ENCODE measurements at places on chromosomes 7 and 10.

DNA sequence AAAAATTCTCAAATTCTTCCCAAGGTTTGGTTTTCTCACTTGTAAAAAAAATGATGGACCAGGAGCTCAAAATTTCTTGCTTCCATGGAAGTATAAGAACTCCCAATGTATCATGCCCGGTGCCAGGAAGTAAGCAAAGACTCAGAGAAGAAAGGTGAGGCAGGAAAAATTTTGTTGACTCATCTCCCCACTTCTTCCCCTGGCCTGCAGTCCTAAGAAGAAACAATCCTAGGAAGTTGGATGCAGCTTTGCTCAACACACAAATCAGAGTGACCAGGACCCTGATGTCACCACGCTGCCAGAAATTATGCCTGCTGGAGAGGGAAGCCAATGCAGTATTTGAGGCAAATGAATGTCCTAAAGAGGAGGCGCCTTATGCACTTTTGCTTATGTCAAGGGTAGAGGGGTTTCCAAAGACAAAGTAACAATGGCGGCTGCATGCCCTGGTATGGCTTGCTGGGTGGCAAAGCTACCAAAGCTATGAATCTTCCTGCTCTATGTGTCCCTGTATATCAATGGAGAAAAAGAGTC is 163.6 kb downstream of the NEURL1 start:
- DNase-seq, result no peak

DNA sequence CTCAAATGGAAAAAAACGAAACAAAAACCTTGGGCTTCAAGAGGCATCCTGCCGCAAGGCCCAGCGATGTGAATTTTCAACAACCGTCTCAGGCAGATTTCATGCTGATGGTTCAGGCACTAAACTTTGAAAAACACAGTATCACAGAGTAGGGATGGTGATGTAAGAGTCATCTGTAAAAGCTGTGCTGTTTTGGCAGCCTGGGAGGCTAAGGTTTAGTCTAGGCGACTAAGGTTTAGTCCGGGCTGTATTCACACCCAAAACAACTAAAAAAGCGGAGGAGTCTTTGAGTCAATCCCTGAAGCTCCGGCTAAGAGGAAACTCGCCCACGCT is 420 bp upstream of the MINPP1 start:
- no peak for DNase-seq

GRCh38 chr10:13945390-13946208 is 358.8 kb downstream of the PRPF18 start:
- no peak for DNase-seq

DNA sequence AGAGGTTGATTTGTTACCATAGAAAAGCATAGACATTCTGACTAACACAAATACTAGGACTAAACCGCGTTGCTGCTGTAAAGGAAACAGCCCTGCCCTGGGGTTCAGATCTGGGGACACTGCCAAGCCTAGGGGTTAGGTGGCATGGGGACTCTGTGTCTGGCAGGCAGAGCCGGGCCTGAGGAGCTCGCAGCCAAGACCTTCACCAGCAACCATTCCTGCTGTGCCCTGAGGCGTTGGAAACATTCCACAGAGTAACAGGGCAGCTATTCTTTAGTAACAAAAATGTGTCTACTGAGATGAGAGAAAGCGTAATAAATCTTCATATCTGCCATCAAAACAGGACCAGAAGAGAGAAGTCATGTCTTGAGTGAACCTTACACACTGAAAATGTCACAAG is 280.5 kb downstream of the POM121L12 start:
- DNase-seq, result no peak

DNA sequence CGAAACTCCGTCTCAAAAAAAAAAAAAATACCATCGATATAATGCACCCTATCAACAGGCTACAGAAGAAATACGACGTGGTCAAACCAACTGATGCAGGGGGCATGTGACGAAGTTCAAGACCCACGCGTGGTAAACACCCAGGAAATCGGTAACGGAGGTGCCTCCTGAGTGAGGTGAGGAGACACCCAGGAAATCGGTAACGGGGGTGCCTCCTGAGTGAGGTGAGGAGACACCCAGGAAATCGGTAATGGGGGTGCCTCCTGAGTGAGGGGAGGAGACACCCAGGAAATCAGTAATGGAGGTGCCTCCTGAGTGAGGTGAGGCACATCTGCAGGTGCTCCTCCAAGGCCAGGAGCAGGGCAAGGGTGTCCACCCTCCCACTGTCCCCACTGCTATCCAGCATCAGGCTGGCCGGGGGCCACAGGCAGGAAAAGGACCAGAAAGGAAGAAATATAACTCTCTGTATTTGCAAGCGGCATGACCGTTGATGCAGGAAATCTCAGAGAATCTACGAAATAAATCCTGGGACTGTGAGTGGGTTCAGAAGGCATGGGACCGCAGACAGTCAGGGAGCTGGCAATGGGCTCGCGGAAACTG is 10.7 kb upstream of the GPR146 start:
- DNase-seq, result no peak

GRCh38 chr10:75403144-75403938 is 1.8 kb upstream of the ZNF503 start:
- DNase-seq, result no peak

DNA sequence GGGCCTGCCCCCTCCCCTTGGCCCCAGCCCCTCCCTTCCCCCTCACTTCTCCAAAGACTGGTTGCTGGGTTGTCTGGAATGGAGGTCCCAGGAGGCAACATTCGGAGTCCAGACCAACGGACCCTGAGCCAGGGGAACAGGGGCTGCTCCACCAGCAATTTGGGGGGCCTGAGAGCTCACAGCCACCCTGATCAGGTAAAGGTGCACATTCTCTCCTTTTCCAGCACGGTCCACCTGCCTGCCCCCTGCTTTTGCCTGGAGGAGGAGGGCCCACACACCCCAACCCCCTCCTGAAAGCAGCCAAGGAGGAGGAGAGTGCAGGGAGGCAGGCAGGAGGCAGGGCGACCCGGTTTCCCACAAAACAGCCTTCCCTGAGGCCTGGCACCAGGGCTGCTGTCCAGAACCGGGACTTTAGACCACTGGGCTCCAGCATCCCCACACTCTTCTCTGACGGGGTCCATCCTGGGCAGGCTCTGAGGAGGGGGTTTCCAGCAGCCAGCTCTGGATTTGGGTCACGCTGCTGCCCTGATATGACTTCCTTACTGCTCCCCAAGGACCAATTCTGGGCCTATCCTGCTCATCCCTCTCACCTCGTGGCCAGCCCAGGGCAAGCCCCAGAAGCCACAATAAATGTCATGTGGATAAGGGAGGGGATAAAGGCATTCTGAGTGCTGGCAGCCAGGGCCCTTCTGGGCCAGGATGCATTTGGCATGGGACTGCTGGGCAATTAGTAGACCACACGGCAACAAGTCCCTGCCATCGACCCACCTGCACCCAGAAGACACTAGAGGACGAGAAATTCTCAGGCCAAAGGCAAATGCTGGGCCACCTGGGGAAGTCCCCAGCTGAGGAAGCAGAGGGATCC is 1.1 kb upstream of the CAMK2B start:
- DNase-seq, result no peak

- DNase-seq, result no peak
Observed at GRCh38 chr7:103134836-103135554, 13.9 kb downstream of the NAPEPLD start.

DNA sequence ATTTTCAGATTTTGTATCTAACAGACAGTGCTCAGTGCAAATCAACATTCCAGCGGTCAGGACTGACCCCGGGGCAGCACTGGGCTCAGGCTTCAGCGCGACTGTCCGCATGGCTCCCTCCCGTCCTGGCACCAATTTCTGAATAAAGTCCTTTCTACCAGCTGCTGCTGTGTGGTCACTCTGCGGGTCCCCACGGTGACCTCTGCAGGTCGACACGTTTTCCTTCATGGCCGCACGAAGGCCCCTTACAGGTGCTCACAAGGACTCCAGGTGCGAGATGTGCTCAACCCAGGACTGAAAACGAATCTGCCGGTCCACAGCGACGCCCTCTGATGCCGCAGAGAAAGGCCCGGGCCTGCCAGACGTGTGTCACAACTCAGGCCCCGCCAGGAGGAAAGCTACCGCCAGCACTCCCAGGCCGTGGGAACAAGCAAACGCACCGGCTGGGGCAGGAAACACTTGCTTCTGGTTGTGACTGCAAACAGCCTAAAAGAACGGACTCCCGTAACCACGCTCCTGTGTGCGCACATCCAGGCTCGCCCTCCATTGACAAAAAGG is 3.7 kb upstream of the UTF1 start:
- no peak for DNase-seq

- no peak for DNase-seq
Observed at GRCh38 chr10:24210501-24210900, 1.6 kb downstream of the KIAA1217 start.

- DNase-seq, result no peak
Observed at GRCh38 chr7:138895679-138896078, 85.5 kb downstream of the KIAA1549 start.

GRCh38 chr7:13109201-13109600 is 421.8 kb downstream of the ARL4A start:
- DNase-seq, result no peak

DNA sequence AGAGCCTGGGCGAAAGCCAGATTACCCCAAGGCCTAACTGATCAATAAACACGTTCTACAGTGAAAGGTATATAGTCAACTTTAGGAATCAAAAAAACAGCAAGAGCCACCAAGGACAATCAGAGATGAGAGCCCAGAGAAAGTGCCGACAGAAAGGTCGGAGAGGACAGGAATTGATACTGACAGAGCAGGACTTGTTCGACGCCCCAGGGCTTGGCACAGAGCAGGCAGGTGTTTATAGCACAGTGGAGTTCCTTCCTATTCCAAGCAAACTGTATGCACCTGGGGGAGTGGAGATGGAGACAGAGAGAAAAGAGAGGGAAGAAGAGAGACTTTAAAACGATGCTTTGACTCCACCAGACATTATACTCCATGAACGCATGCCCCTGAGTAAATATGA is 39.5 kb downstream of the PPP1R3C start:
- DNase-seq, result no peak

DNA sequence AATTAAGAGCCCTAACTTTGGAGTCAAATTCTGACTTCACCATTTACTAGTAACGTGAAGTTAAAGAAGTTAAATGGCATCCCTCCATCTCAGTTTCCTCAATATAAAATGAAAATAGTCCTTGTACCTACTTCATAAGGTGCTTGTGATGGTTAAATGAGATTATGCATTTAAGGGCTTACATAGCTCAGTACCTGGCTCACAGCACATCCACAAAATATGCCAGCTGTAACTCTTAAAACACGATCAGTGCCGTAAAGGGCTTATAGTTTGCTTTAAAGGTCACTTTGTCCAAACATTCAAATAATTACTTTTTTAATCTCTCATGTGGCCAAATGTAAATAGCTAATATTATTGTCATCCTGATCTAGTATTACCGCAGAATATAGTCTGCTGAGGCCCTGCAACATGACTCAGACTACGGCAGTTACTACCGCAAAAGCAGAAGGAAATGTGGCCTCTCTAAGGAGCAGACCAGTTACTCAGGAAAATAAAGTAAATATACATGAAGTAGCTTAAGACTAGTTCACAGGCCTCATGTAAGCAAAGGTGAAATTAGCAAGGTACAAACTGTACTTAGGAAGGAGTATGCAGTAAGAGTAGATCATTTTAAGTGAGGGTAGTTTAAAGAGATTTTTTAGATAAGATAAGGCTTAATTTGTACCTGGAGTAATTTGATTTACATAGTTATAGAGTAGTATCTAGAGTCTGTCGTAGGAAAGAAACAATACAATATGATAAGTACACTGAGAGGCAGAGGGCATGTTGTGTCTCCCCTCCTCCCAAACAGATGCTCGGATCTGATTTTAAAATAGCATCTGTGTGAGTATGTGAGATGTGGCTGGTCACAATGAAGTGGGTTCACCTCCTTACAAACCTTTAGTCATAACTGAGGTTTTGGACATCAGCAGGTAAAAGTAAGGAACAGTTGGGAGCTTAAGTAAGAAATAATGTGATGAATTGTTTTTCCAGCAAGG is 13.1 kb downstream of the CASP2 start:
- no peak for DNase-seq

GRCh38 chr7:112940314-112940732 is 146.3 kb downstream of the GPR85 start:
- DNase-seq, result no peak

GRCh38 chr7:158107806-158108205 is 479.8 kb downstream of the PTPRN2 start:
- no peak for DNase-seq

GRCh38 chr7:107125475-107125874 is 43.3 kb upstream of the HBP1 start:
- no peak for DNase-seq

- DNase-seq, result no peak
Observed at GRCh38 chr7:154373956-154374355, 321.8 kb downstream of the DPP6 start.

DNA sequence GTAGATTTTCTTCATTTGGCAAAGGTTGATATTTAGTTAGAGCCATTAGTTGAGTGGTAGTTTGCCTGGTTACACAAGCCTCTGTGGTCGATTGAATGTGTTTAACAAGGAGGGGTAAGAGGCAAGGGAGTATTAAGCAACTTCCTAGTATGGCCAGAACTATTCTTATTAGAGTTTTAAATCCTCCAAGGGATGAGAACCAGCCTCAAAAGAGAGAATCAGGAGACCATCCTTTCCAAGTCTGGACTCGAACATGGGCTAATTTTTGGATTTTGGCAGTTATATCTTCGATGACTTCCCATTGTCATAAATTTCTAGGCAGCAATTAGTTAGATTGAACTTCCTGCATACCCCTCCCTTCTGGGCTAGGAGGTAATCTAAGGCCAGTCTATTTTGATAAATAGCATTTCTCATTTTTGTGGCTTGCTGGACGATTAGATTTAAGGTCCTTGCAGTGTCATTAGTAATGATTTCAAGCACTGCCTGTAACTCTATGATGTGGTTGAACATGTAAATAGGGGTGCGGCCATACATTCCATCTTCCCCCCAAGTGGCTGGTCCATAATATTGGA is 219.5 kb upstream of the KCND2 start:
- DNase-seq, result no peak

- no peak for DNase-seq
Observed at GRCh38 chr10:125104559-125104958, 55.8 kb downstream of the CTBP2 start.

- DNase-seq, result no peak
Observed at GRCh38 chr7:123635551-123636359, 19.9 kb upstream of the LMOD2 start.

GRCh38 chr7:49643321-49643720 is 130.1 kb upstream of the VWC2 start:
- DNase-seq, result no peak

GRCh38 chr10:116190883-116191282 is 82.1 kb downstream of the GFRA1 start:
- DNase-seq, result no peak

Data from activated CD4-positive, alpha-beta T cell treated with anti-CD3 and anti-CD28 coated beads, Interleukin-2, amount 50 U/mL, for 24 hours (primary cell).